Amygdala (tissue), 56 donors: ENCODE measurements at places on chromosomes 7 and 10.

GRCh38 chr7:103752995-103753394 is 236.5 kb downstream of the RELN start:
- DNase-seq, result no peak

- DNase-seq, result no peak
These were observed 123.9 kb upstream of the PPIF start for GRCh38 chr10:79223091-79224048.

DNA sequence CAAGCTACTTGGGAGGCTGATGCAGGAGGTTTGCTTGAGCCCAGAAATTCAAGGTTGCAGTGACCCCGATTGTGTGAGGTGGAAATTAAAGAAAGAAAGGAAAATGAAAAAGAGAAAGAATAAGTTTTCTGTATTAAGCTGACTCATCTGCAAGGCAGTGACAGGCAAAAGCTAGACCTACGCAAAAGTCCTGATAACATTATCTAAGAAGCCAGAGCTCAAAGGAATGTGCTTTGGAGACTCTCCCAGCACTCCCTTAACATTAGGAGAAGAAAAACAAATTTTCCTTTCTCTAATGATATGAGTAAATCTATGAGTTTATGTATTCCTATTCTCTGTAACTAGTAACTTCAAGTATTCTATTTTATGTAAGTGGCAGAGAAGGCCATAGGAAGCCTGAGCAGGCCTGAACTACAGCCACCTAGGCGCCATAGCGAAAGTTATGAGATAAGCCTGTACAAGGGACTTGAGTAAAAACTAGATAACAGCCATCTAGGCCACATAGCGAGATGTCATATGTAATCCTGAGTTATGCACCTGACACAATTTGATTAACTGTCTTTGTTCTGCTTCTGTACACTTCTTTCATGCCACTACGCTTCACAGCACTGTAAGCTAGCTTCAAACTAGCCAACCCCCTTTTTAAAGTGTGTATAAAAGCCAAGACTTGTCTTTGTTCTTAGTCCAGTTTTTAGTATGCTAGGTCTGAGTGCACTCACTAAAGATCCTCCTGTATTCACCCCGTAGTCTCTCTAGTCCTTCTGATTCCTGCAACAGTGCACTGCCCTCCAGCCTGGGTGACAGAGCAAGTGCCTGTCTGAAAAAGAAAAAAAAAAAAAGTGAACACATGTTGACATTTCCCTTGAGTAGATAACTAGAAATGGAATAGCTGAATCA is 9.4 kb upstream of the ZWINT start:
- DNase-seq, result no peak

DNA sequence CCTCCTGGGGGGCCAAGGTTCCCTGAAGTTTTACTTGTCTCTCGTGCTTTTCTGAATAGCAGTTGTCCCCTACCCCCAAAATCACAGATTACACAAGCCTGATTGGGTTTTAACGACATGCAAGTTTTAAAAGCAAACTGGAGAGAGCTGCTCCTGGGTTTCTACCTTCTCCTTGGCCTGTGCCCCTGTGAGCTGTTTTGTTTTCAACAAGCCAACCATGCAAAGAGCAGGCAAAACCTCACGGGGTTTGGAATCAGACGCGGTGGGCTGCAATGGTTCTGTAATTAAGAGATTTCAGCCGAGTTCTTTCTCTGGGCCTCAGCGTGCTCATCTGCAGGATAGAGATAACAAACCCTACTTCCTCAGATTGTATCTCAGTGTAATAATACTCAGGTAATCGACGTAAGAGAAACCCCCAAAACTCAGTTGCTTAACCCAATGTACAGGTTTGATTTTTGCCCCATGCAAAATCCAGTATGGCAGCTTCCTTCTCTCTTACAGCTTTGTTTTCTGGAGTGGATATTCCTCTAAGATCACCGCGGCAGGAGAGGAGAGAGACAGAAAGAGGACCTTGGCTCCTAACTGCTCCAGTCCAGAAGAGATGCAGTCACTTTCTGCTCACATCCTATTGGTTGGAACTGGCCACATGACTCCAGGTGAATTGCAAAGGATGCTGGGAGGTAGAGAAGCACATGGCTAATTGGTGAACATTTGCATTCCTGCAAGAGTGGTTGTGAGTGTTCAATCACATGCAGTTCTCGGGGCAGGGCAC is 42.0 kb downstream of the MYL10 start:
- no peak for DNase-seq

DNA sequence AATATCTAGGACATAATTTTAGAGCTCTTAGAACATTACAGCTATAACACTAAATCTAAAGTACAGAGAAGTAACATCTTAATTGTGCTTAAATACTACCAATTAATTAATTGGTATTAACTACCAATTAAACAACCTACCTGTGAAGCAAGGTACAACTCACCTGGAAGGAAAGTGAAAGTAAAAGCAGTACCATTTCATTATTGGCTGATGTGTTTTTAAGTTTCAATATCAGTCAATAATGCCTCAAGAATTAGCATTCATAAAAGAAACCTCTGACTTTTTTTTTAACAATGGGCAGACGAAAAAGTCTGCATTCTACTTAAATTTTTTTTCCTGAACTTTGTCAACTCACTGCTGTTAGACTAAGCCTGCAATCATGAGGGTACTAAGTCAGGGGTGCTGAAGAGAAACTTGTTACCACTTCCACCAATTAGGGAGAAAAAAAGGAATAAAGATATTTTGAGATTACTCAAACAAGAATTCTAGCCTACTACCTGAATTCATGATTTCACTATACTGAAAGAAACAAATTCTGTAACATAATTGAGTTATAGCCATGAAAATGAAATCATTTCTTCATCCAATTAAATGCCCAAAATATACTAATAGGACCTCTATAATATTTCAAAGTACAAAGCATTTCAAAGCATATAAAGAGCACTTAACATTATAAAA is 19.9 kb downstream of the UPF2 start:
- no peak for DNase-seq

GRCh38 chr10:6164271-6165095 is 38.2 kb upstream of the PFKFB3 start:
- no peak for DNase-seq

- DNase-seq, result no peak
These were observed 46.7 kb downstream of the CAV1 start for GRCh38 chr7:116571552-116571951.
